ENCODE measurements at places on chromosomes 7 and 10.

DNA sequence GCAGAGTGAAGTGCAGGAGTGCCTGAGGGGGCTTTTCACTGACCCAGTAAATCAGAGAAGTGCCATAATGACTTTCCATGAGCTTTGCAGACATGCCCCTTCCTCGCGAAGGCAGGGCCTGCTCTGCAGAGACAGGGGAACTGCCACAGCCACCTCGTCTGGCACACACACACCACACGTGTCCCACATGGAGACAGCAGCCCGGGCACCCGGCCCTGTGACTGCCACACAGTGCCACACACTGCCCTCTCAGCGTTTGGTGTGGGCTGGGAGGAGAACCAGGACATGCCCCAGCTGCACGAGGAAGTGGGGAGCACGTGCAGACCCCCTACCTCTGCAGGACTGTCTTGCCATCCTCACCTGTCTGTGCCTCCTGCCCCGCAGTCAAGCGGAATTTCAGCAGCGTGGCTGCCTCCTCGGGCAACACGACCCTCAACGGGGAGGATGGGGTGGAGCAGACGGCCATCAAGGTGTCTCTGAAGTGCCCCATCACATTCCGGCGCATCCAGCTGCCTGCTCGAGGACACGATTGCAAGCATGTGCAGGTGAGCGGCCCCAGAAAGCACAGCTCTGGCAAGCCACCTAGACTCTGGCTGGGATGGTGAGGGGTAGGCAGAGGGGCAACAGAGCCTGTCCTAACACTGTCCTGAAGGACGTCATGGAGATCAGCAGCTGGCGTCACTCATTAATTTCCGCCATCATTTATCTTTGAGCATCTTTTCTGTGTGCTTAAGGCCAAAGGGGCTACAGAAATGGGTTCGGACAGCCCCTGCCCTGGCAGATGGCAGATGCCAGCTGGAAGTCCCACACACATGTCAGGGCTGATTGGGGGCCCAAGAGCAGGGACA is 43.4 kb upstream of the PPIF start:
- no peak for DNase-seq

DNA sequence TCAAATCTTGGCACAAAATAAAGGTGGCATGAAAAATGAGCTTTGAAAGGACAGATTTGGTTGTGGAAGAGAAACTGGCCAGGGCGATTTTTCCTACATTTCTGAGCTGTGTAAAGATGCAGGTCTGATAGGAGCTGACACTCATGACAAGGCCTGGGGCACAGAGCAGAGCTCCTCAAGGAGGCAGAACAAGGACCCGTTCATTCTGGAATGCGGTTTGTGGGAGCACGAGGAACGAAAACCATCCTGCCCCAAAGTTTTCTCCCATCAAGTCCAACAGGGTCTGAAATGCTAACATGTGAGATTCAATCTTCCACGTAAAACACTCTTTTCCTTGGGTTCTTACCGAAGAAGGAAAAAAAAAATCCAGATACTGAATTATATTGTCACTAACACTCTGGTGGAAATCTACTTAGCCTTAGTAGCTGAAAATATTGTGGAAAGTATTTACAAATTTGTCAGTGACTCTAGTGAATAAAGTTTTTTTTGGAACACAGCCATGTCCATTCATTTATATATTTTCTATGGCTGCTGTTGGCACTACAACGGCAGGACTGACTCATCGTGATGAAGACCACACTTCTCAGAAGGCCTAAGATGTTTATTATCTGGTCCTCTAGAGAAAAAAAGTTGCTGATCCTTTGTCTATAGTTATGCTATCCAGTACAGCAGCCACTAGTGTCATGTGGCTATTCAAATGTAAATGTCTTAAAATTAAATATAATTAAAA is 215.7 kb downstream of the BAMBI start:
- DNase-seq: no peak

DNA sequence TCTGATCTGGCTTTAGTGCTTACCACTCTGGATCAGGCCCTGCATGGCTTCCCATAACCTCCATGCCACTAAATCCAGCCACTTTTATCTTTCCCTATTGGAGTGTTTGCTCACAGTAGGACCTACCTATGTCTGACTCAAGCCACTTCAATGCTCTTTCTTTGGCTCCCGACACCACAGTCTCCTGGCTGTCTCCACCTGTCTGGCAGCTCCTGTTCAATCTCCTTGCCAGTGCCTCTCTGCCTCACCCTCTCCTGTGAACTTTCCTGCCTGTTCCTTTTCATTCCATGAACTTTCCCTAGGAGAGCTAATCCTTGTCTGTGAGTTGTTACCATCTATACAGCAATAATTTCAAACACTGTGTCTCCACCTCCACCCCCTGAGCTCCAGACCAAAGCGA is 82.6 kb upstream of the UCN3 start:
- no peak for DNase-seq

- no peak for DNase-seq
These were observed 566.7 kb upstream of the FOXK1 start for GRCh38 chr7:4115442-4115841.

GRCh38 chr10:96511044-96511945 is 2.4 kb downstream of the TLL2 start:
- DNase-seq: no peak

- no peak for DNase-seq
These were observed 127.3 kb downstream of the NOC3L start for GRCh38 chr10:94235461-94235860.

GRCh38 chr10:66869635-66870034 is 56.2 kb upstream of the LRRTM3 start:
- DNase-seq: no peak

GRCh38 chr10:56823849-56824248 is 462.8 kb upstream of the ZWINT start:
- peak; percentile 10 for DNase-seq

- no peak for DNase-seq
These were observed 464.5 kb downstream of the ARL4A start for GRCh38 chr7:13151978-13152377.

- no peak for DNase-seq
These were observed 78.4 kb downstream of the DGKI start for GRCh38 chr7:137768366-137768765.

- peak; percentile 18 for DNase-seq
These were observed 707 bp upstream of the C1GALT1 start for GRCh38 chr7:7181519-7182155.

DNA sequence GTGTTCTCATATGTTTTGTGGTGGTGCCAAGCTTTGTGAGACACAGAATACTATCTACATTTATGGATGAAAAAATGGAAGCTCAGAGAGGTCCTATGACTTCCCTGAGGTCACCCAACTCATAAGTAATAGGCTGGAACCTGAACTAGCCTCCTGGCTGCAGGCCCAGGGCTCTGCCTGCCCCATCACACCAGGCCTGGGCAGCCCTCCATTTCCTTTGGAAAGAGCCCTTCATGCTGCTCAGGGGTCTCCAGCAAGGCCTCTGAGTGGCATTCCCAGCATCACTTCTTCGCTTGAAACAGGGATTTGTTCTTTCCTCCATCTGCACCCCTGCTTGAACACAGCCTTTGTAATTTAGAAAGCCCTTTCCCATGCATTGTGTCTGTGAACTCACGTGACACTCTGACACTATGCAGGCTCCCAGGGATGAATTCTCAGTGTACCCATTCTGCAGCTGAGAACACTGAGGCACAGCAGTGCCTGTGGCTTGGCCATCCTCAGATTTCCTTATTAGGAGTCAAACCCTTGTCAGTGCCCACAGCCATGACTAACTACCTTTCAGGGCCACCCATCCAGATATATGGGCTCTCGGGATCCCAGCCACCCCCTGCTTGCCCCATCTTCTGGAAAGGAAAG is 127.8 kb upstream of the PPIF start:
- DNase-seq: no peak

DNA sequence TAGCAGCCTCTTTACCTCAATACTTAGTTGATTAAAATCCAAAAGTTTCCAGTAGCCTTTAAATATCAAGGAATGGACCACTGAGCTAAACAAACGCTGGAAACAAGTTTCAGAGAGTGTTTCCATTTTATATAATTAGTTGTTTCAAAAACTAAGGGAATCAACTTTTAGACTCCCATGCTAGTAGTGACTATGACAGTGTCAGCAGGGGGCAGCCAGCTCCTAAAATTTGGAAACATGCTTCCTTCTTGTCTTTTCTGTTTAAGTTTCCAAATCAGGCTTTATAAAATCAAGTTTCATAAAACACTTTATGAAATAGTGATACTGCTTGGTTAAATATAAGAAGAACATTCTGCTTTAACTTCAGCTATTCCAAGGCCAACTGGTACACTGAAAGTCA is 138.2 kb upstream of the TMEM229A start:
- peak; percentile 10 for DNase-seq

- no peak for DNase-seq
These were observed 31.1 kb downstream of the TBATA start for GRCh38 chr10:70753841-70754621.

- peak; percentile 39 for DNase-seq
These were observed 2.7 kb upstream of the MUC17 start for GRCh38 chr7:101017064-101017777.

DNA sequence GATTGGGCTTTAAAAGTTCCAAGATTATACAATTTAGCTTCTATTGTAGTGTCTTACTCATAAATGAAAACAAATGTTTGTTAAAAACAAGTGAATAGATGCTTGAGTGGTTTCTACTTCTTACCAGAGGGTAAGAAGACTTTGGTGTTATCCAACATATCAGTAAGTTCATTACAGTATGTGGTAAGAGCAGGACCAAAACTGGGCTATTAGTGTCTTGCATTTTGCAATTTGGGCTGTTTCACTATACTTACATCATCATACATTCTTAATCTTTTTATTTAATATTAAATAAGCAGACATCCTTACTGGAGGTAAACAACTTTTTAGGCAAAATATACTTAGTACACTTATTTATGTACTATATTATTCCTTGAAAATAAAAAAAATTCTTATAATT is 248.4 kb upstream of the HGF start:
- DNase-seq: no peak

DNA sequence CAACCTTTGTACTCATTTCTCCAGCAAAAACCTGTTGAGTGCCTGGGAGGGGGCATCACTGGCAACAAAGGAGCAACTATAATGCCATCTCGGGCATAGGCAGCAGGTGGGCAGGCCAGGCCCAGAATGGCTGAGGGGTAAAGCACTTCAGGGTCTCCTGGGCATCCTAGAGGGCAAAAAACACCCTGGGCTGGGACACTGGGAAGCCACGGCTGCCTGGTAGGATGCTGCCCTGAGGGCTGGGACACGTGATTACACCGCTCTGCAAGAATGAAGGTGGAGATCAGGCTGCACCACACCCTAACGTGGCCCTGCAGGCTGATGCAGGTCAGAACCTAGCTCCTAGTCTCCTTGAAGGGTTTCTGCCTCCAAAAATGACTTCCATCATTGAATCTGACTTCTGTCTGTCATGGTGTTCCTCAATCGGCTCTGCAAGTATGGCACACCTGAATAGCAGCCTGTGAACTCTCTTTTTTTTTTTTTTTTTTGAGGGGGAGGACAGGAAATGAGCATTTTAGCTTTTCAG is 4.5 kb upstream of the TRAPPC14 start:
- no peak for DNase-seq

DNA sequence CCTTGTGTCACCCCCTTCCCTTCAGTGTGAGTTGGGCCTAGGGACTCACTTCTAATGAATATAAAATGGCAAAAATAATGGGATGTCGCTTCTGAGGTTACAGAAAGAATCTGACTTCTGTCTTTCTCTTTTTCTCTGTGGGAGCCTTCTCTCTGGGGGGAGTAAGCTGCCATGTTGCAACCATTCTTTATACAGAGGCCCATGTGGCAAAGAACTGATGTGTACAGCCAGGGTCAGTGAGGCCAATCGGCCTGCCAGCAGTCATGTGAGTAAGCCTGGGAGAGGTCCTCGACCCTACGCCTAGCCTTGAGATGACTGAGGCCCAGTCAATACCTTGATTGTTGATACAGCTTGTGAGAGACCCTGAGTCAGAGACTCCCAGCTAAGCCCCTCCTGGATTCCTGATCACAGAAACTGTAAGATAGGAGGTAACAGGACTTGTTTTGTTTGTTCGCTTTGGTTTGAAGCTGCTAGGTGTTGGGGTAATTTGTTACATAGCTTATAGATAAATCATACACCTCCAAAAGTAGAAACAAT is 1.7 kb downstream of the TCAF1 start:
- DNase-seq: no peak

- no peak for DNase-seq
These were observed 75.3 kb upstream of the C7orf33 start for GRCh38 chr7:148515237-148515636.

DNA sequence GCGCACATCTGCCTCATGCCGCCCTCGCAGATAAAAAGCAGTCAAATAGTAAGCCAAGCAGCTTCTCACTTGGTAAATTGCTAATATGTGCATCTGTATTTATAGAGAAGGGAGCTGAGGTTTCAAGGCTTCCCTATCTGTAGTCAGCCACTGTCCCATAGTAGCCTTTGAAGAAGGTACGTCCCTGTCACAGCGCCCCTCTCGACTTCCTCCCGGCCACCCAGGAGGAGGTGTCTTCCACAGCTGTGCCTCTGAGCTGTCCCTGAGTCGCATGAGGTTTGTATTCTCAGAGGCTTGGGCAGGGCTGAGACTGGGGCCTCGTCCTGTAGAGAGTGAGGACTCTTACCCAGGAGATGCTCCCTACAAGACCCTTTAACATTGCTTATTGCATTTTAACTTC is 49.0 kb downstream of the SPOCK2 start:
- DNase-seq: no peak

GRCh38 chr7:158495786-158496185 is 91.8 kb downstream of the PTPRN2 start:
- DNase-seq: peak; percentile 93

DNA sequence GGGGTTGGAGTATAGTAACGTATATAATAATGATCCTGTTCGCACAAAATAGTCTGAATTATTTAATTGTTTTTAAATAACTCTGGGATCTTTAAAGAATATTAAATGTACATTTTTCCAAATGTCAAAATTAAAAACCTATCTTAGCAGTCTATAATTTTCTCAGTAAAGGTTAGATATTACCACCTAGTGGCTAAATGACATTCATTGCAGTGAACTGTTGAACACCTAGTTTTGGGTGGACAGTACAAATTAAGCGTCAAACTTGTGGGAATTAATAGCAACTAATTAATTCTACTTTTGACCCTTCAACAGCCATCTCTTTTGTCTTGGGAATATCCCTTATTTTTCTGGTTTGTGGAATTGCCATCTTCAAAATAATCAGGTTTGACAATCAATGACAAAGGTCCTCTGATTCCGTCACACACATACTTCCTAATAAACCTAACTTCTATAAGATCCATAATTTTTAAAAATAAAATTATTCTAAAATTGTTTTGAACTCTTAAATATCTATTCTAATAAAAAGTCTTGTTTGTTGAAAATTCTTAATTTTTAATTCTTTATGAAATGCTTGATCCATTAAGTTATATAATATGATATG is 165.7 kb downstream of the SEMA3D start:
- no peak for DNase-seq

- no peak for DNase-seq
These were observed 25.8 kb downstream of the ACTA2 start for GRCh38 chr10:88926566-88927415.

- no peak for DNase-seq
These were observed 47.2 kb upstream of the AGBL3 start for GRCh38 chr7:134939136-134939535.

DNA sequence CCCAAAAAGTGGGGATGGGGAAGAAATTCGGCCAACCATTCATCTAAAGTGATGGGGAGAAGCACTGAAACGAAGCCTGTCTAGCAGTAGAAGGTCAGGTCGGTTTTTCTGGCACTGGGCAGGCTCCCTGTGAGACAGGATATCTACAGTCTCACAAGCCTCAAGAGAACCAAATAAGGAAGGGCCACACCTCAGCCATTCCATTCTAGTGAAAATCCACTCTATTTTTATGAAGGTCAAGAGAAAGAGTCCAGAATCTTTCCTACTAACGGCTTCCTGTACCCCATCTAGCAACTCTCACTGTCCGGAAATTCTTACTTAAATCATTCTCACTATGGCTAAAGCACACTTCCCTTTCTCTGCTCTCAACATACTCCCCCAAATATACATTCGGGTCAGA is 267.1 kb downstream of the PRPF18 start:
- no peak for DNase-seq
